ENCODE measurements at places on chromosomes 3 and 15.
A peak's percentile ranks its signal among the peaks of the same experiment; 100 is the strongest.

DNA sequence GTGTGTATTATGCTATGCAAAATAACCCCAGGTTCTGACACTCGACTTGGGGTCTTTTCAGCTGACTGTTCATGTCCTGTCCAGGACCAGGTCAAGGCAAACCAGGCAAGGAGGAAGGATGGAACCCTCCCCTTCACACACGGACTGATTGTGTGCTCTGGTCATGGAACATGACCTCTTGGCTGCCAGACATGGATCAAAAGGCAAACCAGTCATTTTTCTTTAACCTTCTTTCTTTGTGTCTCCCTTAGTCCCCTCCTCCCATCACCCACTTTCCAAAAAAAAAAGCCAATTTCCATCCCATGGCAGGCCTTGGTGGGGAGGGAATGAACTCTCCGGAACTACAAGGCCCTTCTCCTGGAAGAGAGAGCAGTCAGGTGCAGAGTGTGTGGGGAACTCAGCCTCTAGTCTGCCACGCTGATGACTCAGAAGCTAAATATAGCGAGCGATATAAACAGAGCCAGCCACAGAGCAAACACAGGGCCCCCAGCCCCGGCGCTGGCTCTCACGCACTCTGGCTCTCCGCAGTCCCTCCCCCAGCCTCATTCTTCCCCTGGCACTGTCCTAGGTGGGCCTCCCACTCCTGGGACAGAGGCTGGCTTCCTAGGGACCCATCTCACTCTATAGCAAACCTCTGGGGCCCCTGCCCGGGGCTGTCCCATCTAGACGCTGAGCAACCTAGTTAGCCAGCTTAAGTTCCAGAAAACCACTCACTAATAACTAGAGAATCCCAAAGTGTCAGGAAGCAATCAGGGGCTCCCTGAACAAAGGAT, 10.0 kb downstream of the BMF start:
- peak; percentile 63 for DNase-seq

DNA sequence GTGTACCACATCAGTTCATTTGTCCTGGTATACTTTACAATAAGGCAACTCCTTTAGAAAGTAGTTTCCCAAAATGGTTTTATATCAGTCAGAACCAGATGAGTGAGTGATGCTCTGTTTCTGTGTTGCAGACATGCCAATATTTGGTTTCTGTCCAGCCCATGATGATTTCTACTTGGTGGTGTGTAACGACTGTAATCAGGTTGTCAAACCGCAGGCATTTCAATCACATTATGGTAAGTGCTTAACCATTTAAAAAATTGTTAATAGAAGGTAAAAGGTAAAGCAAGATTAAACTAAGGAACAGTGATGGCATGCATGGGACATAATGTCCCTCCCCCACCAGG, 40.0 kb upstream of the SCAANT1 start:
- no peak for DNase-seq

DNA sequence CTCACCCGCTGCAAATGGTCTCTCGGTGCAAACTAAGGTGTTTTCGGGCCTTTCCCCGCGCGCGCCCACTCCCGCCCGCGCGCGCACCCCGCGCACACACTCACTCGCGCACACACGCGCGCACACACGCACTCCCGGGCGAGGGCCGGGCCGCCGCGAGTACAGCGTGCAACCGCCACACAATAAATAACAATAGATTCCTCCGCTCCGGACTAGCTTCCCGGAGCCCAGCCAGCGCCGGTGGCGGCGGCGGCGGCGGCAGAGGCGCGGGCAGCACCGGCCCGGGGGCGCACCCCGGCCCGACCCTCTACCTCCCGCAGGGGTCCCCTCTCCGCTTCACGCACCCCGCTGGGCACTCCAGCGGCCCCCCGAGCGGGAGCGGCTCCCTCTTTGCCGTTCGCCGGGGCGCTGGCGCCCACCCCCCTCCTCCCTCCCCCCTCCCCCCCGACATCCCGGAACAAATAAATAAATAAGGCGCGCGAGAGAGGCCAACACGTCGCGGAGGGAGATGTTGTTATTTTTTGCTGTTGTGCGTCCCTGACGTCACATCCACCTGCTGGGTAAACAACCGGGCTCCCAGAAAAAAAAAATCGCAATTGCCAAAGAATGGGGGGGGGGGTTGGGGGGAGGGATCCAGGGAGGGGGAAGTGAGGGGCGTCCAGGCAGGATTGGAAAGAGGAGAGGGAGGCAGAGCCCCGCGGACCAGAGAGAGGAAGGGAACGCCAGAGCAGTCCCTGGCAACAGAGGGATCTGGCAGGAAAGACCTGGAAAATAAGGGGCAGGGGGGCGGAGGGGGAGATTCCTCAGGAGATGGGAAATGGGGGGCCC, at the start of gene FOXP1:
TSS of gene FOXP1 (minus strand) at position 163 of the 828 bp plus-strand sequence. CDS start 385,347 bp downstream, outside the sequence.
- DNase-seq = no peak

DNA sequence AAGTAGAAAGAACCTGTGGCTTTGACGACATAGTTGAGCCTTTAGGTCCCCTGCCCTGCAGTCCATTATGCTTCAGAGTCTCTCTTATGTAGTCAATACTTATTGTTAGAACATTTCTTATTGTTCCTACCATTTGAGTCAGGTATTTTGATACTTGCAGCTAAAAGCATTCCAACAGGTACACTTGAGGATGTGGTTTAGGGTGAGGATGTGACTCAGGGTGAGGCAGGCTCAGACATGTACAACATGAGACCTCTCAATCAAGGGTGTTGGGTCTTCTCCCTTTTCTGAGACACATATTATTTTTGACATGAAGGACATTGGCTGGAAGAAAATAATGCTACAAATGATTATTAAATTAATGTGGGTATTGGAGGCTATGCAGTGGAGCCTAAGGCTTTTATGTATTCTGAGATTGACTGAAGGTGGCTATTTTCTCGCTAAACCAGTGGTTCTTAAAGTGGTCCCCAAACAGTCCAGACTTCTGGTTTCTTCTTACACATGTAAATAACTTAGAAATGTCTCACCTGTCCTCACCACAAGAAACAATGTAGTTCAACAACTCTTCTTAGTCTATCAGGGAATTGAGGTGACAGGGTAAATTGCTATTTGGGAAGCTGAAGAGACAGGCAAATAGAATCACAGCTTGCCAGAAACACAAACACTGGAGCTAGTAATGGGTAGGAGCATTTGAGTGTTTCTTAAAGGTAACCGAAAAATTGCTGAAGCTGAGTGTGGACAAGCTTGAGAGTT, 135.5 kb upstream of the ZPLD1 start:
- no peak for DNase-seq

- no peak for DNase-seq
Observed at GRCh38 chr3:156174229-156174847, 54.0 kb downstream of the KCNAB1 start.

DNA sequence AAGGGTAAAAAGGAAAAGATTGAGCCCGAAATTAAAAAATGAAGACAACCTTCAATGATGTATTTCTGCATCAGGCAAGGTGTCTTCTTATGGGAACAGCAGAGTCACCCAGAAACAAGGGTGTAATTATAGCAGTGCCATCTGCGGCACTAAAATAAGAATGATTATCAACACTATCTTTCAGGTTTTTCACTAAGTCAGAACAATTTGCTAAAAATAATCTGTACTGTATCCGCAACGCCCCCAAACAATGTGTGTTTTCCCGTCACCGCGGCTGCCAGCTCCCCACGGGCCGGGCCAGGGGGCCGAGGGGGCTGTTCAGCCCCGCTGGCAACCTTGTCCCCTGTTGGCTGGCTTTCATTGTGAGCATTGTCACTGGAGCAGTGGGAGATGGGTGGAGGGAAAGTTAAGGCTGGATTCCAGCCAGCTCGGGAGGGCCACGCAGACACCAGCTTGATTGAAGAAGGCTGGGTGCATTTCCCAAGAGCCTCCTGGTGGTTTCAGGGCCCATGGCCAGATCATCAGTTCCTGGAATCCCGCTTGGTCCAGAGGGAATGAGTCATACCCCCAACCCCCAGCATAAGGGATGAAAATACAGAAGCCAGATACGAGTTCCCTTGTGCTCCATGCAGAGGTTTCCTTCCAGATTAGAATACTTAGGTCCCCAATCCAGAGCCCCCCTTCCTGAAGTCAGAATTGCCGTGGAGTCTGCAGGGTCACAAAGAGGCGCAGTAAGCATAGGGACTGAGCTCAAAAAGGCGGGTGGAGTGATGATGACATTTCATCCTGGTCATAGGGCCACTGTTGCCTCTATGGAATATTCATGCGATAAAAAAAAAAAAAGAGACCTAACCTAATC, 90.2 kb upstream of the KLF13 start:
- peak; percentile 91 for DNase-seq

- DNase-seq = no peak
Observed at GRCh38 chr15:58552505-58553364, 120.9 kb downstream of the LIPC start.

DNA sequence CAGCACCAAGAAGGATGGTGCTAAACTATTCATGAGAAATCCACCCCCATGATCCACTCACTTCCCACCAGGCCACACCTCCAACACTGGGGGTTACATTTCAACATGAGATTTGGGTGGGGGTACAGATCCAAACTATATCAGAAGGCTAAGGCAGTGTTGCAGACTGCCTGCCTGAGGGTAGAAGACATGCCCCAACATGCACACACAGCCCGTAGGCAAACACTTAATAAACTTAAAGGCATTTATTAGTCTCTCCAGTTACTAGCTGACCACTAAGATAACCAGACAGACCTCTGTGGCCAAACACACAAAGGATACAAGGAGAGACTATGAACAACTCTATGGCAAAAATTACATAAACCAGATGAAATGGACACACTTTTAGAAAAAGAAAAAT, 10.2 kb downstream of the FAM162A start:
- DNase-seq = no peak

GRCh38 chr15:98731712-98732450, 83.5 kb downstream of the IGF1R start:
- no peak for DNase-seq

DNA sequence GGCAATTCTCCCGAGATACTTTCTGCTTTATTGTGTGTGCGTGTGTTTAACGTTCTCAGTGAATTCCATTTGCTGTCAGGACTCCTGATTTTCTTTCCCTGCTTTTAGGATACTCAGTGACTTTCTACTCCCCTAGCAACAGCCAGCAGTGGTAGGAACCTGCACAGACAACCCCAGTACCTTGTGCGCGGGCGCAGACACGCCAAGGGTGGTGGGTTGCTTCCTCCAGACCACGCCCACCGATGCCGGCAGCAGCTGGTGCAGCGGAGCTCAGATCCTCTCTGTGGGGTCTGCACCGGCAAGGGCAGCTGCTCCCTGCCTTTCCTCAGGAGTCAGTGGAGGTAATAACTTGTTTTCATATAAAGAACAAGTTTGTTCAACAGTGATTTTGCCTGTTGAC, 225.1 kb upstream of the NDN start:
- DNase-seq = no peak

- no peak for DNase-seq
Observed at GRCh38 chr15:90337256-90337655, 14.8 kb upstream of the ZNF774 start.

DNA sequence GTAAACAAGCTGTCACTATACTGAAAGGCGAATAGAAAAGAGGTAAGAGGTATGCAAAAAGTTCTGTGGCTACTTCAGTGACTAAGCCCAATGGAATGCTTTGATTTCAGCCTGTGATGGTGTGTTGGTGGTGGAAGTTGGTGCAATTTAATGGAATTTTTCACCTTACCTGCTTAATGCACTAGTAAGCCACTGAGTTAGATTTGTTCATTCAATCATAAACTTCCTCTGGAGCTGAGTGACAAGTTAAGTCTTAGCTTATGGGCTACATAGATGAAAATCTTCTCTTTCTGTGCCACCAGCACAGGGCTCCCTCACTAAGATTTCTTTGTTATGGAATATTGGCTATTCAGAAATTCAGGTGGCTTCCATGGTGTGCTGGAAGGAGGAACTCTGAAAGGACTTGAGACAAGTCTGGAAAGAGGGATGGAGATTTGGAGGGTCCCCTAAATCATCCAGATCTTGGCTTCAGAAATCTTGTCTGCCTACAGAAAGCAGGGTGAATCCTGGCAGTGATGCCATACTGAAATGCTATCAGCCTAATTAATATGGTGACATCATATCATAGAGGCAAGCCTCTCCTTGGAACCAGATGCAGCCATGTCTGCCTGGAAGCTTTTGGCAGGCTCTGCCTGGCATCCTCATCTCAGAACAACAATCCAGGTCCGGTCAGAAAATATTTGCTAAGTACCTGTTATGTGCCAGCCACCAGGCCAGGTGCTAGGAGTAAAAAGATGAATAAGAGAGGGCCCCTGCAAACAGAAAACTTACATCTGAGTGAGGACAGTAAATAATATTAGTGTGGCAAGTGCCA, 8.1 kb upstream of the GAP43 start:
- no peak for DNase-seq

GRCh38 chr3:157132936-157133335, 27.0 kb downstream of the CCNL1 start:
- no peak for DNase-seq

- no peak for DNase-seq
Observed at GRCh38 chr3:119672776-119673175, 4.4 kb downstream of the COX17 start.

DNA sequence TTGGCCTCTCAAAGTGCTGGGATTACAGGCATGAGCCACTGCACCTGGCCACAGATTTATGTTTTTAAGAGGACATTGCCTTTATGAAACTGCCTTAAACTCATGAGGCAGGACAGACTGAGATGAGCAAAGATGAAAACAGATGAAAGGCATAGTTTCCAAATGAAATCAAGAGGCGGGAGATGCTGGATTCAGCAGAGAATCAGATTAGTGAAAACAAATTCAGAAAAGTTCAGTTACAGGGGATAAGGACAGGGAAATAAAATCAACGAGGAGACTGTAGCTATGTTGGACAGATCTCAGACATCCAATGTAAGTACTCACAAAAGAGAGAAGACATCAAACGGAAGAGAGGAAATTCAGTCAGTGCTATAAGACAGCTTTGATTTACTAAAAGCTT, 68.1 kb downstream of the ADAMTSL3 start:
- DNase-seq = no peak

DNA sequence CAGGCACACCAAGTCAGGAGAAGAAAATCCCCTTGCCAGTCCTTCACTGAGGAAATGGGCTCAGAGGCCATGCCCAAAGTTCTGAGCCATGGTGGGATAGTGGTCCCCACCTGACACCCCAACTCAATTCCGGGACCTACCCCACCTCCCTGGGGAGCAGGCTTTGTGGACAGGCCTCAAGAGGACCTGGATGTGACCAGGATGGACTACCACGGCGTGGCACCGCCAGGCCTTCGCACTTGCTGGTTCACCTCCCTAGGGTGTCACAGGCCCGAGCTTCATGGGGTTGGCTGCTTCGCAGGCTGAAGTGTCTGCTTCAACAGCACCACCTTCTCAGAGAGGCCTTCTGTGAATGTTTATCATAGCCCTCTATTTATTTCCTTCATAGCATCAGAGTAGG, 31.7 kb downstream of the POC1A start:
- DNase-seq = no peak

- peak; percentile 75 for DNase-seq
Observed at GRCh38 chr3:50264383-50264963, 4.5 kb upstream of the SEMA3B start.

- no peak for DNase-seq
Observed at GRCh38 chr3:134937256-134938028, 142.4 kb downstream of the EPHB1 start.

Data from brain pericyte (primary cell).